CD4-positive, alpha-beta memory T cell (primary cell): ENCODE measurements at places on chromosomes 16 and 17.

DNA sequence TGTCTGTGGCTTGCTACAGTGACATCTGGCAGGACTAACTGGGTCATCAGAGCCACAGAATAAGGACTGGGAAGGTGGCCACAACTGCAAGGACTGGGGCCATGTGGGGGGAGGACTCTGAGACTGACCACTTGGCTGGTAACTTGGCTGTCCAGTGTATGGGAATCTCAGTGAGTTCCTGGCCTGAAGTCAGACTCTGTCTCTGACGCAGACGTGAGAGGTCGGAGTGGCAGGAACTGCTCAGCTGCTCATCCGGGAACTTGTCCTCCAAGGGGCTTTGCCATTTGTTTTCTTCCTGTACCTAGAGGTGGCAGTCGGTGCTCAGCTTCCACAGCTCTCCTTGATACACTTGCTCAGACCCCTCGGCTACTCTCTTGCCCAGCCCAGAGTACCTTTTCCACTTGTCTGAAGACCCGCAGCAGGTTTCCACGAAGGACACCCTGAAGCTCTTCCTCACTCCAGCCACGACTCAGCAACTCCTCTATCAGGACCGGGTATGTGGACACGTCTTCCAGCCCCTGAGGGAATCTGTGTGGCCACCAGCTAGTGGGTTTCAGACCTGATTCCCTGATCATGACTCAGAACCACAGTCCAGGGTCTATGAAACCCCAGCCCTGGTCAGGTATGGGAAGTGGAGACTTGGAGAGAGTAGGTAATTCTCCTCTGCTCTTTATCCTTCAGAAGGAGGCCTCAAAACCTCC is 7.3 kb upstream of the DPEP3 start:
- no peak for DNase-seq

DNA sequence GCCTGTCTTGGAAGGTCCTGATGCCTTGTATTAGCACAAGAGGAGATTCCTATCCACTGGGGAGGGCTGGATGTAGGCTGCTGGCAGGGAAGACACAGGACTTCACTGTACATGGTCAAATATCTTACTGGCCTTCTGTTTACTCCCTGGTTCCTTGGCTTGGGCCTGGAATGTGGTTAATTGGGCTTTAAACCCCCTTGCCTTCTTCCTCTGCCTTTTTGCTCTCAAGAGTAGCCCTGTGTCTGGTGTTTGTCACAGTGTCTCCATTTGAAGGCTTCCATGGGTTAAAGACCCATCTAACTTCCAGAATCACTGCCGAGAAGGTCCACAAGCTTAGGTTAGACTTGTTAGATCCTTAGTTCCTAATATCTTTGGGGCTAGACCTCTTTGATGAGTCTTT is 7.1 kb upstream of the CHCT1 start:
- no peak for DNase-seq

- no peak for DNase-seq
Measured at GRCh38 chr17:56890390-56890789, 23.5 kb downstream of the TRIM25 start.

GRCh38 chr17:79039886-79040285 is 15.9 kb downstream of the C1QTNF1 start:
- no peak for DNase-seq

- DNase-seq, result no peak
Measured at GRCh38 chr16:71328151-71328550, 30.4 kb upstream of the CALB2 start.

DNA sequence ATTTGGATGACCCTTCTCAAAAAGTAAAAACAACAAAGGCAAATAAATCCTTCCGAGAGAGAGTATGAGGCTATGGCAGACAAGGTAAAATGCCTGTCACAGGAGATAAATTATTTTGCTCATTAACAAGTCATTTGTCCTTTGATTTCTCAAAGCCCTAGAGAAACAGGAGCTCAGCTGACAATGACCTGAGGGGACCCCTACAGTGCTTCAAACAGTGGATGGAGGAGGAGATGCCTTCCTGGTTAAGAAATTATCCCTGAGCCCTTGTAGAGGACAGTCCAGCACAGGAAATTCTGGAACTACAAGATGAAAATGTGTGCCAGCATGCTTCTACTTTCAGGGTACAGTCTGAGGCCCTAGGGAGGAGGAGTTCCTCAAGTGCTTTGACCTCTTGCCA is 24.0 kb upstream of the RHBDL3 start:
- no peak for DNase-seq

DNA sequence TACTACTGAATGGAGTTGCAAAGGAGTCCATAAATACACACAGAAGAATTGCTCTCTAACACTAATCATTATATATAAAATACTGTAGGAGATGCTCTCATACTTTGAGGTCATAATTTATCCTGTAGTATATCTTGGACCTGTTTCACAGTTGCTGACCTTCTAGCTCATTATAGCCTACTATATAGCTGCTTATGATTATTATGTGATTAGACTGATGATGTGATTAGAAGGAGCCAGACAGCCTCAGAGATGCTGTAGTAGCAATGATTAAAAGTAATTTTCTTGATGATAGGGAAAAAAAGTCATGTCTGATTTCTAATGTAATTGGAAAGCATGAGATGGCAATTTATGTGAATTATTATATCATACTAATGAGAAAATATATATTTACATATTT is 455.7 kb downstream of the CNTNAP4 start:
- DNase-seq, result no peak

- DNase-seq, result no peak
Measured at GRCh38 chr17:17737961-17738894, 57.0 kb downstream of the RAI1 start.

DNA sequence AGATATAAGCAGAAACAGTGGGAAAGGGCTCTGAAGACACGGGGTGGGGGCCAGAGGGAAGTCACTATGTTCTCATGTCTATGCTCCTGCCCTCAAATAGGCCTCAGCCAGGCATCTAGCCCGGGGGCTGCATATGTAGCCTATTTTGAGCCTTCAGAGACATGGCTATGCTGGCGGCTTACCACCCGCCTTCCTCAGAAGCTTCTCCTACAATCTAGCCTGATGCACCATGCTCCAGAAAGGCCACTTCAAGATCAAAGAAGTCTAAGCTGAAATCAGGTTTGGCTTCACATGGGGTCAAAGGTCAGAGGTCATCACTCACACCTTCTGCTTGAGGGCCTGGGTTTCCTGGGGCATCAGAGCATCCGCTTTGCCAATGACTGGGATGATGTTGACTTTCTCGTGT is 1.6 kb downstream of the SEPTIN1 start:
- no peak for DNase-seq

GRCh38 chr17:74945543-74945942 is 9.8 kb downstream of the OTOP3 start:
- DNase-seq, result no peak

GRCh38 chr16:24309258-24310142 is 53.4 kb downstream of the CACNG3 start:
- no peak for DNase-seq

GRCh38 chr16:76910931-76911330 is 280.1 kb upstream of the MON1B start:
- no peak for DNase-seq

GRCh38 chr17:40291281-40291664 is 3.6 kb downstream of the CDC6 start:
- DNase-seq, result no peak

DNA sequence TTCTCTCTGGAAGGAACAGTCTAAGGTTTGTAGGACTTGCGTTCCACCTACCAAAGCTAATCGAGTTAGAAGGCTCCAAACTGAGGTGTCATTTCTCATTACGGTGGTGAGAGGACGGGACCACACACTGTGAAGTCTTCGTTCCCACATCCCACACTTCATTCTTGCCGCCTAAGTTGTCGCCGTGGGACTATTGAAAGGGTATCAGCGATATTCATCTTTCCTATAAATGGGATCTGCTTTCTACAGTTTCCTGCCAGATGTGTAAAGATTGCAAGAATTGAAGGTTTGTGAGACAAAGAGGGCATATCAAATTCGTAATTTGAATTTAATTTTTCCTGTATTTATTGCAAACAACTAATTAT is 608 bp upstream of the TRIM37 start:
- no peak for DNase-seq

DNA sequence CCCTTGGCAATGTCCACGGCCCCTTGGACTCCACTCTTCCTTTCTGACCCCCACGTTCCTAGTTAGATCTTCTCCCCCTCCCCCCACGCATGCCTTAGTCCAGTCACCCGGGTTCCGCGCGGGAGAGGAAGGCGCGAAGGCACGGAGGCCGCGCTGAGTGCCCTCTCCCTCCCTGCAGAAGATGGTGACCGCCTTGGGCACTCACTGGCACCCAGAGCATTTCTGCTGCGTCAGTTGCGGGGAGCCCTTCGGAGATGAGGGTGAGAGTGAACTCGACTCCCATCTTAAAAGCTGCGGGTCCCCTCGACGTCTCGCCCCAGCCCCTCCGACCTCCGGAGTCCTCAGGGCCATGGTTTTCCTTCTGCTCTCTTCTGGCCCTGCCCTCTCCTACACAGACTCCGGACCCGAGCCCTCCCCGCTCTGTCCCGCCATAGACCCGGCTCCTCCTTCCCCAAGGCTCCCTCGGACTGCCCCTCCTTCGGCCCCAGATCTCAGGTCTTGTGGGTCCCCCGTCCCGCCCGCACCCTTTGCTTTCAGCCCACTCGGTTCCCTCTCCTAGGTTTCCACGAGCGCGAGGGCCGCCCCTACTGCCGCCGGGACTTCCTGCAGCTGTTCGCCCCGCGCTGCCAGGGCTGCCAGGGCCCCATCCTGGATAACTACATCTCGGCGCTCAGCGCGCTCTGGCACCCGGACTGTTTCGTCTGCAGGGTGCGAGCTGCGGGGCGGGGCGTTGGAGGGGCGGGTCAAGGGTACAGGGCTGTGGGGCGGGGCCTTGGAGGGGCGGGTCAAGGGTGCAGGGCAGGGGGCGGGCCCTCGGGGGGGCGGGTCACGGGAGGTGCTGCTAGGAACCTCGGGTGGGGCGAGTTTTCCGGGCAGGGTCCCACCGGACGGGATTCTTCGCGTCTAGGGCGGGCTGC is 4.6 kb downstream of the TGFB1I1 start:
- DNase-seq, result peak; percentile 70

- DNase-seq, result no peak
Measured at GRCh38 chr17:32826076-32826475, 50.8 kb downstream of the MYO1D start.

DNA sequence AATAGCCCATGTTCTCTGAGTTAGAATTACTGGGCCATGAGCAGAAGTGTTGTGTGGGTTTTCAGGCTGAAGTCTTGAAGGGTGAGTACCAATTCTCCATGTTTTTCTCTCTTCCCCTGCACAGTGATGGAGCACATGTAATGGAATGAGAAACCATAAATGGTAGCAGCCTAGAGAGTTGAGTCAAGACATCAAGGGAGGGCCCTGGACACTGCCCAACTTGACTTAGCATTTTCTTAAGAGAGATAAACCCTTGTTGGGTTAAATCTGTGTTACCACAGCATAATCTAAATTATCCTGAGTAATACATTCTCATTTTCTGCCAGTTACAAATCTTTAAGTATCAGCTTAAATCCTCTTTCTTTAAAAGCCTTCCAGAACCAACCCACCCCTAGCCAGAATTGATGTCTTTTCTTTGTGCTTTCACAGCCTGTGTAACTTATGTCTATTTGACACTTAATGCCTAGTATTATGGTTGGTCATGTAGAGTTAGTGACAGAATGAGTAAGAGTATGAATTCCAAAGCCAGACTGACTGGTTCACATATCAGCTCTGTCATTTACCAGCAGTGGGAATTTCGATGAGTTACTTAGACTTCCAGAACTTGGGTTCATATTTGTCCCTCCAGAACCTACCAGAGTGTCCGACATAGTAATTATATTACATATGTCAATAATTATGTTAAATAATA is 27.0 kb upstream of the RGS9 start:
- no peak for DNase-seq

- DNase-seq, result no peak
Measured at GRCh38 chr17:62648251-62648955, 20.9 kb downstream of the MRC2 start.

- DNase-seq, result peak; percentile 40
Measured at GRCh38 chr17:55413825-55414489, 7.7 kb downstream of the MMD start.

- no peak for DNase-seq
Measured at GRCh38 chr16:16909126-16909525, 530.2 kb downstream of the NPIPA7 start.

DNA sequence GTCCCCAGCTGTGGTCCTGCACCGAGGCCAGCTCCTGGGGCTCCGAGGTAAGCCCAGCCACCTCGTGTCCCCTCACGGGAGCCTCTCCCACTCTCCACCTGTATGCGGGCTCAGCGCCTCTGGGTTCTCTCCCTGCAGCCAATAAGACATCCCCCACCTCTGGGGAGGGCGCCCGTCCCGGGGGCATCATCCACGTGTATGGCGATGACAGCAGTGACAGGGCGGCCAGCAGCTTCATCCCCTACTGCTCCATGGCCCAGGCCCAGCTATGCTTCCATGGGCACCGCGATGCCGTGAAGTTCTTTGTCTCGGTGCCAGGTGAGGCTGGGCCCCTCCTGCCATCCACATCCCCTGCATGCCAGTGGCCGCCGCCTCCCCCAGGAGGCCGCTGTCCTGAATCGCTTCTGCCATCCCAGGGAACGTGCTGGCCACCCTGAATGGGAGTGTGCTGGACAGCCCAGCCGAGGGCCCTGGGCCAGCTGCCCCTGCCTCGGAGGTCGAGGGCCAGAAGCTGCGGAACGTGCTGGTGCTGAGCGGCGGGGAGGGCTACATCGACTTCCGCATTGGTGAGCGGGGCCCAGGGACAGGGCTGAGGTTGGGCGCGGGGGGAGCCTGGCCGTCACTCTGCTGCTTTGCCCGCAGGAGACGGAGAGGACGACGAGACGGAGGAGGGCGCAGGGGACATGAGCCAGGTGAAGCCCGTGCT is 3.1 kb downstream of the NME3 start:
- DNase-seq, result no peak

GRCh38 chr16:582614-583331 is 7.1 kb upstream of the RAB40C start:
- peak; percentile 30 for DNase-seq

- DNase-seq, result no peak
Measured at GRCh38 chr17:81337476-81337879, 42.4 kb upstream of the SLC38A10 start.

DNA sequence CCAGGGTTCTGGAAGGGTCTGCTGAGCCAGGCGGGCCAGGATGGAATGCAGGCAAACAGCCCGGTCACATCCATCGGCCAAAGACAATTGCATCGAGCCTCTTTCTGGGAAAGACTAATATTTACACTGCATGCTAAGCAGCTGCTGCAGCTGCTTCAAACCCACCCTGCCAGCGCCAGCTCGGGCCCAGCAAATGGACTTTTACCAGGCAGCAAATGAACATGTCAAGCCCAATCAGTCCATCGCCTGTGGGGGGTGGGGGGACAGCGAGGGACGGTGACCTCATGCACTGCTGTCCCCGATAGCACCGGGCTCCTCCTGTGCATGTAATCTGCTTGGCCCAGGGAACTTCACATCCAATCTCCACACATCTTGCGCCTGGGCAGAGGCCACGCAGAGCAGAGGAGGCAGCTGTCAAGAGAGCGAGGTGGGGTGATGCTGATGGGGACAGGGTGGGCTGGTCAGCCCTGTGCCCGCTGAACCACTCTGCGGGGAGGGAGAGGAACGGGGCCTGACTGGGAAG is 39.4 kb upstream of the CDH5 start:
- no peak for DNase-seq

- no peak for DNase-seq
Measured at GRCh38 chr17:28379814-28380801, 8.6 kb downstream of the SARM1 start.
